ENCODE measurements at places on chromosomes 5 and 9.

DNA sequence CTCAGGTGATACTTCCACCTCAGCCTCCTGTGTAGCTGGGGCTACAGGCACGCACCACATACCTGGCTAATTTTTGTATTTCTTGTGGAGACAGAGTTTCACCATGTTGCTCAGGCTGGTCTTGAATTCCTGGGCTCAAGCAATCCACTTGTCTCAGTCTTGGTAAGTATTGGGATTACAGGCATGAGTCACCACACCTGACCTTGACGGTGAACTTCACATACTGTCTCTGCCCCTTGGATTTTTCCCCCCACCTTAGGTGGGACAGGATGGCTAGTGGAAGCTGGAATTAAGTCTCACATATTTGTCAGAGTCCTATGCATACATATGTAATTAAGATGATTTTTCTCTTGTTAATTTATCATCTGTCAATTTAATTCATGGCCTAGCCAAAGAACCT lies 20.9 kb upstream of the RFK start:
- DNase-seq: no peak

- DNase-seq: no peak
These were observed 1093.9 kb upstream of the CDH6 start for GRCh38 chr5:30099634-30100033.

DNA sequence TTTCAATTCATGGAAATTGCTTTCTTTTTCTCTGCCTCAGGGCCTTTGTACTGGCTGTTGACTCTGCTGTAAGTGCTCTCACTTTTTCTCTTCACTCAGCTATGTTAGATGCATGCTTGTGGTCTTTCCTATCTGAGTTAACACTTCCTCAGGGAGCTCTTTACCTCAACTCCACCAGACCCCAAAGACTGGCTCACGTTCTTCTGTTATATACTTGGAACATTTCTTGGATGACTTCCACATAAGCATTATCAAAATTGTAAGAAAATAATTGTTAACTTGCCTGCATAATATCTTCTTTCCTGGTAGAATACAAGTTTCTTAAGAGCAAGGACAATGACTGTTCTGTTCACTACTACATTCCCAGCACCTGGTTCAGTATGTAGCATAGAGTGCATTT lies 455.9 kb downstream of the EBF1 start:
- no peak for DNase-seq

GRCh38 chr5:54357408-54358058 lies 47.2 kb upstream of the ARL15 start:
- no peak for DNase-seq

DNA sequence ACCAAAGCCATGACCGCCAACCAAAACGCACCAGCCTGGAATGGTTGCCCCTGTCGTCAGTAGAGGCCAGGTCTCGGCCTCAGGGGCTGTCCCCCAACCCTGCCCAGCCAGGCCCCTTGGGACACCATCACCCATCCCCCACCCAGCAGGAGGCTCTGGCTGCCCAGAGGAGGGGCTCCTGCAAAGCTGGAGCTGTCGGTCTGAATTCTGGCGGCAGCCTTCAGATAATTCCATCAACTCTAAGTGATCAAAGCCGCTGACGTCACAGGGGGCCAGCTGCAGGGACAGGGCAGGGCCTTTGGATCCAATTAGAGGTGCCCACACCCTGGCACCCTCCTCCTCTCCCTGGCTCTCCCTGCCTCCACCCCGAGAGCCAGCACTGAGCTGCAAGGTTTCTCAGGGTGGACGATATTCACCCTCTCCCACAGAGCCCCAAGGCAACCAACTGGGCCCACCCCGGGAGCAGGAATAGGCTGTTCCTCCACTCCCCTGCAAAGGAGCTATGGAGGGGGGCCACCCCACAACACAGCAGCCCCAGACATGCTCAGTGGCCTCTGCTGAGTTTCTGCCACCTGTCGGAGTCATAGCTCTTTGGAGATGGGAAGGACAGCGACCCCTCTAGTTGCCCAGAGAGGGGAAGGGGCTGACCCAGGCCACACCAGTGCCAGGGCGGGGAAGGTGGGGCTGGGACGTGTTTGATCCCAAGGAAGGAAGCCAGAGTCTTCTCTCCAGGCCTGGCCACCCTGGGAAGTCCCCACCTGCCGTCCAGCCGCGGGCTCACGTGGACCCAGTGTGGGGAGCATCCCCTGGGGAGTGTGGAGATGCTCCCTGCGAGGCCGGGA lies 78.4 kb downstream of the NTNG2 start:
- no peak for DNase-seq

DNA sequence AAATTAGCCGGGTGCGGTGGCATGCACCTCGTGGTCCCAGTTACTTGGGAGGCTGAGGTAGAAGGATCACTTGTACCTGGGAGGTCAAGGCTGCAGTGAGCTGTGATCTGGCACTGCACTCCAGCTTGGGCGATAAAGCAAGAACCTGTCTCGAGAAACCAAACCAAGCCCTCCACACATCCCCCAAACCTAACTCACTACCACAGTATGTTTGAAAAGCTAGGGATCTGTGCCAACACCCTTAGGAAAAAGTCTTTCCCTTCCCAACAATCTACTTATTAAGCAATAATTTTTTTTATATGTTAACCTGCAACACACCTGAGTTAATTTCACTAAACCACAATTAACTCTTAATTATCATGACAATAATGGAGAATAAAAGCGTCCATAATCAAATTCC lies 2.2 kb downstream of the UBTD2 start:
- DNase-seq: no peak

DNA sequence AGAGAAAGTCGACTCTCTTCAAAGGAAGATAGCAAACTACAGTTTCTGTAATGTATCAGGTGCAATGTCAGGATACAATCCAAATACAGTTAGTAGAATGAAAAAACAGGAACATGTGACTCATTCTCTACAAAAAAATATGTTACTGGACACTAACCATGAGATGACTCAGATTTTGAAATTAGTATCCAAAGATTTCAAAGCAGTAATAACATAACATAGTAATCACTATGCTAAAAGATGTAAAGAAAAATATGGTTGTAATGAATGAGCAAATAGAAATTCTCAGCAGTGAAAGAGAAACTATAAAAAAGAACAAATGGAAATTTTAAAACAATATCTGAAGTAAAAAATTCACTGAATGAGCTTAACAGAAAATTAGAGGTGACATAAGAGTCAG lies 42.3 kb downstream of the SHOC1 start:
- DNase-seq: no peak

- no peak for DNase-seq
These were observed 58.8 kb upstream of the NEK6 start for GRCh38 chr9:124198948-124199347.

- no peak for DNase-seq
These were observed 470.1 kb downstream of the TLE4 start for GRCh38 chr9:80041821-80042220.

Data from stimulated activated CD8-positive, alpha-beta memory T cell treated with anti-CD3 and anti-CD28 coated beads, Interleukin-4, amount 100 ng/mL, for 1 hour (primary cell).